ENCODE measurements at places on chromosomes 3 and 15.
A peak's percentile ranks its signal among the peaks of the same experiment; 100 is the strongest.

DNA sequence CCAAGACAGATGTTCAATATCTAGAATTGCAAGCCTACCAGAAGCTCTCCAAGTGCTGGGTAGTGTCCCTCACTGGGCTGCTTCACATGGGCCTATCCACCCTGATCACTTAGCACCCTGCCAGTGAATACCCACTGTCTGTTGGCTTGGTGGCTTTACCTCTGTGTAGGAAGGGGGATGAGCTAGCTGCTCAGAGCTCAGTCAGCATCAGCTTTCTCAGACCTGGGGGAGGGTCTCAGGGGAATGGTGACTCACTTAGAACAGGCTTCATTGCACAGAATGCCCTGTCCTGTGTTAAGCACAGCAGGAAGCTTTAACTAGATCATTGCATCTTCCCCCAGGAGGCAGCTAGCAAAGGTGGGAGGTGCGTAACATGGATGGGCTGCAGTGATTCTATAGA lies 209.8 kb downstream of the PDCD6IP start:
- no peak for DNase-seq

DNA sequence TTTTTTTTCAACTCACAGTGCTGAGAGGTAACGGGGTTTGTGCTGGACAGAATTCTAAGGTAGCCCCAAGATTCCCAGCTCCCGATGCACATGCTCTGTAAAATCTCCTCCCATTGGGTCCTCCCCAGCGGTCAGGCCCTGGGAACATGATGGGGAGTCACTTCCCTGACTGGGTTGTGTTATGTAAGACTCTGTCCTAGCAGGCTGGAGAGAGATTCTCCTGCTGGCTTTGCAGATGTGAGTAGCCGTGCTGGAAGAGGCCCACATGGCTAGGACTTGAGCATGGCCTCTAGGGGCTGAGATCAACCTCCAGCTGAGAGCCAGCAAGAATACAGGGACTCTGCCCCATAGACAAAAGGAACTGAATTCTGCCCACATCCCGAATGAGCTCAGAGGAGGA lies 83.7 kb upstream of the OXTR start:
- no peak for DNase-seq

- DNase-seq = no peak
Measured at GRCh38 chr15:73575636-73576247, 57.4 kb downstream of the NPTN start.

DNA sequence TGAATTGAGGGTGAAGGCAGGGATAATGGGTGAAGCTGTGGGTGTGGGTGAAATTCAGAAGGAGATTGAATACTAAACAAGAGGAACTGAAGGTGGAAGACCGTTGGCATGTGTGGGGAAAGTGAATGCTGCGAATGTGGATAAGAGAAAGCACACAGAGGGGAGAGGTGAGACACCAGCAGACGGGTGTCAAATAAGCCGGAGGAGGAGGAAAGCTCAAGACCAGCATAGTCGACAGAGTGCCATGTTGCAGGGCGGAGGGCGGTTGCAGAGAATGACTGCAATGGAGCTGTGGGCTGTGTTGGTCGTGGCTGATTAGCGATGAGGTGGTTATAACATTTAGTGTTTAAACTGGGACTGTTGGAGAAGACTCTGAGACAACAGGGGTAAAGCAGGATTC lies 16.4 kb upstream of the HCN4 start:
- DNase-seq = no peak

DNA sequence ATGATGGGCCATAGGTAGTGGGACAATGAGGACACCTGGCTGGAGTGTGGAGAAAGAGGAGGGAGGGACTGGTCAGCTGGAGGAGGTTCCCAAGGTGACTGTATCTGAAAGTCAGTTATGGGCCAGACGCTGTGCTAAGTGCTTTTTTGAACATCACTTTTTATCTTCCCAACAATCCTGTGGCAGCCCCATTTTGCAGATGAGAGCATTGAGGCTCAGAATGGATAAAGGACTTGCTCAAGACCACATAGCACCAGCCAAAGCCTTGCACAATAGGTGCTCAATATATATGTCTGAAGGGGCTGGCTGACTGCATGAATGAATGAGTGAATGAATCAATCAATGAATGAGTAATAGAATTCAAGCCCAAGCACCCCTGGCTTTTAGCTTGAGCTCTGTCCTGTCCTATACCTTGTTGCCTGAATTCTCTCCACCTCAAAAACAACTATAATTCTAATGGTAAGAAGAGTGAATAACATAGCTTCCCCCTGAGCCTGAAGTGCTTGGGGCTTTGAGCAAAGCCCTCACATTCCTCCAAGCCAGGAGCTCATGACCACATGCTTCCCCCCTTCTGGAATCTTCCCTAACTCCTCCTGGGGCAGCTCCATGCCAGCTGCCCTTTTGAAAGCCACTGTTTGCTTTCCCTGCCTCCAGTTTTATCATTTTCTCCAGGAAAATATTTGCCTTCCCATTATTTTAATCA lies 150.9 kb downstream of the RPLP1 start:
- no peak for DNase-seq

- DNase-seq = no peak
Measured at GRCh38 chr3:196596355-196596754, 27.9 kb downstream of the FBXO45 start.

DNA sequence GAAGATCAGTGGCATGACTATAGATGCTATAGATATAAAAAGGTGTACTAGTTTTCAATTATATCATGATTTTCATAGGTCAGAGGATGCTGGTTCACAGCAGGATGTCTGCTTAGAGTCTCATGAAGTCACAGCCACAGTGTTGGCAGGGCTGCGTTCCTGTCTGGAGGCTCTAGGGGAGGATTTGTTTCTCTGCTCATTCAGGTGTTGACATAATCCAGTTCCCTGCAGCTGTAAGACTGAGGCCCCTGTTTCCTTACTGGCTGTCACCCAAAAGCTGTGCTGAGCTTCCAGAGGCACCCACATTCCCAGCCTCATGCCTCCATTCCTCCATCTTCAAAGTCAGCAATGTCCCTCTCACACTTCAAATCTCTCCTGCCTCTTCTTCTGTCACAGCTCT lies 170.7 kb downstream of the OCA2 start:
- DNase-seq = no peak

DNA sequence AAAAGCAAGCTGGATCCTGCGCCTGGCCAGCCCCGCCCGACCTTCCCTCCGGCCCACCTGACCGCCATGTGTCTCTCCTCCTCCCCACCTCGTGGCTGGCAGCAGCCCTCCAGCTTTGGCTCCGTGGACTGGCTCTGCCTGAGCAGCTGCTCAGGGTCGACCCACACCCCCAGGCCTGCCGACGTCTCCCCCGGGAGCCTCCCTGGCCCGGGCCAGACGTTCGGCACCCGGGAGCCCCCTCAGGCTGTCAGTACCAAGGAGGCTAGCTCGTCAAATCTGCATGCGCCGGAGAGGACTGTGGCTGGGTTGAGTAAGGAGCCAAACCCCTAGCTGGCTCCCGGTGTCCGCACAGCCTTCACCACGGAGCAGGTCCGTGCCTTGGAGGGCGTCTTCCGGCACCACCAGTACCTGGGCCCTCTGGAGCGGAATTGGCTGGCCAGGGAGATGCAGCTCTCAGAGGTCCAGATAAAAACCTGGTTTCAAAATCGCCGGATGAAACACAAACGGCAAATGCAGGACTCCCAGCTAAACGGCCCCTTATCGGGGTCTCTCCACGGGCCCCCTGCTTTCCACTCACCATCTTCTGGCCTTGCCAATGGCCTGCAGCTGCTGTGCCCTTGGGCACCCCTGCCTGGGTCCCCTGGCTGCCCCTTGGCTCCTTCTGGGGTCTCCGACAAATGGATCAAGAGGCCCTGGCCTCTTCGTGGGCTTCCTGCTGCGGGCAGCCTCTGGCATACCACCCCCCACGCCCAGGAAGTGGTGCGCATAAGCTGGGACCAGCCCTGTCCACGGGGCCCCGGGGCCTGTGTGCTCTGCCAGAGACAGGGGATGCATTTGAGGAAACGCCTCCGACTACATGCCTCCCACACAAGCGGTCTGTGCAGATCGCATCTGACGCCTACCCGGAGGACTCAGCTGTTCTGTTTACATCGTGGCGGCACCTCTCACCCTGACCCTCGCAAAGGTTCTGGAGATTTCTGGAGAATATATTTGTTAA lies 345.0 kb downstream of the ZNF385D start:
- DNase-seq = no peak

GRCh38 chr3:149199474-149199873 lies 22.2 kb downstream of the CP start:
- DNase-seq = no peak

DNA sequence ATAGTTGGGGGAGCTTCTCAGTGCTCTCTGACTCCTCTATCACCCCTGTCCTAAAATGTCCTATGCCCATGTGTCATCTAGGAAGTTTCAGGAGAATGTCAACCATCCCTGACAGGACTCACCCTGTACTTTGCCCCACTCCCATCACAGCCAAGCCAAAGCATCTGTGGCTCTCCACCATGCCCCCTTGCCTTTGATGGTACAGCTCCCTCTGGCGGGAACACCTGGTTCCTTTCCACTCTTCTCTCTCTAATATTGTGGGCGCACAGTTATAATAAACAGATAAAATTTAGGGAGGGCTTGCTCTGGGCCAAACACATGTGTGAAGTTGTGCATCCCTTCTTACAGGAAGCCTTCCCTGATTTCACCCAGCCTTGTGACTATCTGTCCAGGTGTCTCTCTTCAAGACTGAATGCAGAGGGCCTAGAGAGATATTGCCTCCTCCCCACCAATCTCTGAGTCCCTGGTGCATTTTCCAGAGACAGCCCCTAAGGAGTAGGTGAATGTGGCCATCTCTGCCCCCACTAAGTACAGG lies 62.8 kb downstream of the ISG20 start:
- no peak for DNase-seq

DNA sequence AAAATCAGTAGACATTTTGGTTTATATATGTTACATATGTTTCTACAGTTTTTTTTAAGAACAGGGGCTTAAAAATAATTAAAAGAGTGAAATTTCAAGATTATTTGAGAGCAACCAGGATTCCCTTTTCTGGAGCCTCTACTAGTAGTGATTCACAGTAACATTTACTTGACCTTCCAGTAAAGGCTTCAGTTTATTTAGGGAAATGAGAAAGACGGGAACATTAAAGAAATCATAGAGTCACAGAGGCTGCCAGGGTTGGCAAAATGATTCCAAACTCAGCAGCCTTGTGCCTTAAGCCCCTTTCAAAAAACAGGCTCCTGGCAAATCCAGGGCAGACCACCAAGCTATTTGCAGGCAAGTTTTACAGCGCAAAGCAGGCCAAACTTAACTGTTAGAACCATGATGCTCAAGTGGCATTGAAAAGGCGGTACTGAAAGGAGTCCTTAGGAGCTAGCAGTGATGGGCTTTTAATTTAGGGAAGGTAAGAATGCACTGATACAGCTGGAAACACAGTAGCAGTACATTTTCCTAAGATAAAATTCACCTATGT lies 201.1 kb upstream of the ADAMTS9 start:
- DNase-seq = no peak

- no peak for DNase-seq
Measured at GRCh38 chr3:183492849-183493179, 62.7 kb downstream of the KLHL6 start.

DNA sequence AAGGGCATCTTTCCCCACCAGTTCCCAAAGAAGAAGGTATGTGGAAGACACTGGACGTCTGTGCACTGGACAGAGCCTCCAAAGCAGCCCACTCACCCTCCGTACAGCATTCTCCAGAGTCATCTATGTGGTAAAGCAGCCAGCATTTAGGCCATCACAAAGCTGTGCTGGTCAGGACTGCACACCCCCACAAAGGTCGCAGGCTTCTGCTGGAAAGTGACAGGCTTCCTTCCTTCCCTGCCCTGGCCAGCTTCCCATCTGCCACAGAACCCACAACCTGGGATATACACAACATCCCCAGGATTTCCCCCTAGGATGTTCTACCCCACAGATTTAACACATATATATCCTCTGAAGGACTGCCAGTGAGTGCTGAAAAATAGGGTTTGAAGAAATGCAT lies 64.6 kb upstream of the GALNT15 start:
- DNase-seq = no peak

GRCh38 chr3:184040010-184040409 lies 8.5 kb downstream of the HTR3D start:
- peak; percentile 51 for DNase-seq

- no peak for DNase-seq
Measured at GRCh38 chr15:78162038-78162437, 12.9 kb downstream of the IDH3A start.

GRCh38 chr15:49986326-49986725 lies 132.7 kb downstream of the ATP8B4 start:
- DNase-seq = no peak

DNA sequence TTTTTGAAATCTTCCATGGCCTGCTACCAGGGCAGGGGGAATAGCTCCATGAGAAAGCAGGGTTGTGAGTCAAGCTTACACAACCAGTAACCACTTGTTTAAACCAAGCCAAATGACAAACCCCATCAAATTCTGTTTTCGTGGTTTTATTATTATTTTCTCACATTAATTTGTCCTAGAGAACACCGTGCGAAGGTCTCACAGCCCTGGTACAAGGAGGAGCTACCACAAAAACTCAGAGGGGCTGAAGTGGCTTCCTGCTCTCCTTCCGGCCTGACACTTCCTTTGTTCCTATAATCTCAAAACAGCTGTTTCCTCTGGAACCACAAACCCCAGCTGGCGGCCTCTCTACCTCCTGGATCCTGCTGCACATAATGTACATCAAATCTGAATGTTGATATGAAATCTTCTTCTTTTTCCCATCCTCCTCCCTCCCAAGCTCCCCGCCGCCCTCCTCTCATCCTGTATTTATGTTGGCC lies 375.9 kb downstream of the MCTP2 start:
- DNase-seq = no peak

DNA sequence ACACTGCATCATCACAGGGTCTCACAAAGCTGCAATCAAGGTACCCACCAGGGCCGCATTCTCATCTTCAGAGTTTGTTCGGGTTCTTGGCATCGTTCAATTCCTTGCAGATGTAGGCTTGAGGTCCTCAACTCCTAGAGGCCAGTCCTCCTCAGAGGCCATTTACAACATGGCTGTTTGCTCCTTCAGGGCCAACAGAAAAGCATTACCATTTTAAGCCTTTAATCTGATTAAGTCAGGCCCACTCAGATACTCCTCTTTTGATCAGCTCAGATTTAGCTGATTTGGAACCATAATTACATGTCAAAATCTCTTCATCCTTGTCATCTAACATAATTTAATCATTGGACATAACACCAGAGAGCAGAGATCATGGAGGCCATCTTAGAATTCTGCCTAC lies 55.4 kb downstream of the BFSP2 start:
- DNase-seq = no peak

Data from AML-193 (cell line).